HCT116 (cell line): ENCODE measurements at places on chromosomes 5 and 9. TPM values are rescaled to one million over a fixed set of nuclear protein-coding genes. Genes with fewer than 3 reads are reported as not detected.

- no peak for DNase-seq
Observed at GRCh38 chr5:121189342-121190305, 662.1 kb upstream of the FTMT start.

- DNase-seq, result peak; percentile 61
Observed at GRCh38 chr5:171418316-171418981, 998 bp upstream of the FGF18 start.

Gene NMUR2
- not detected for total RNA-seq

- no peak for DNase-seq
Observed at GRCh38 chr5:151890299-151890698, 34.4 kb downstream of the GLRA1 start.

Gene KIF4B
- 0.12 TPM for total RNA-seq

- DNase-seq, result peak; percentile 55
Observed at GRCh38 chr9:26723486-26723885, 169.1 kb downstream of the CAAP1 start.

GRCh38 chr9:4020755-4021296 lies 279.0 kb downstream of the GLIS3 start:
- no peak for DNase-seq

Gene SLC25A2
- total RNA-seq, result 0.42 TPM

Gene RNF183
- 0.12 TPM for total RNA-seq

GRCh38 chr5:76333571-76333970 lies 69.5 kb upstream of the IQGAP2 start:
- no peak for DNase-seq

DNA sequence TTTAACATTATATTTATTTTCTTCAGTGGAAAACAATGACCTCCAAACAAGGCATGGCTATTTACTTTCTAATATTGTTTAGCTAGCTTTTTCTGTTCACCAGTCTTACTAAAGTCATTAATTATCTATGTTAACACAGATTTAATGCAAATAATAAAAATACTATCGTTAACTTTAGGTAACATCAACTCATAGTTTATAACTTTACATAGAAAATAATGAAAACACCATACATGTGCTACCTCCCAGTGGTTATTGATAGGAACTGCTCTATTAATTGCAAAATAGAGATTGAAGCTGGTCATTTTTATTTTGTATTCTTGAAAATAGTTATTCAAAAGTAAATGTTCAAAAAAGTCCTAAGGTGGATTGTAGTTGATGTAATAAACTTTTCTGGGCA lies 78.3 kb upstream of the HCN1 start:
- DNase-seq, result no peak

Gene PRDM9
- total RNA-seq, result not detected

DNA sequence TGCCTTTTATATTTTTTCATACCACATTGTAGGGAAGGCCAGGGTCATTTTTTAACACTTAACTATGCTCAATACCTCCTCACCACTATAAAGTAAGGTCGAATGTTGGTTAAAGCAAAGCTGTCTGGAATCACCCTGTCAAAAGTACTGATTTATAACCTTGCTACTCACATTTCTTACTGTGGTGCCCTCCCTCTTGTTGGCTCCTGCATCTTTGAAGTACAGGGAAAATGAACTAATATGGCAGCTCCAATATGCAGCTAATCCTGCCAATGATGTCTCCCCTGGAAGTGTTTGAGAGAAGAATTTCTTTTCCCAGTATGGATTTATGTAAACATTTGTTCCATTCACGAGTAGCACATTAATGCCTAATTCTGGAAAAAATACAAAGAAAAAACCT lies 108.4 kb upstream of the RPS23 start:
- no peak for DNase-seq

GRCh38 chr9:110146373-110146772 lies 61.6 kb downstream of the C9orf152 start:
- no peak for DNase-seq

DNA sequence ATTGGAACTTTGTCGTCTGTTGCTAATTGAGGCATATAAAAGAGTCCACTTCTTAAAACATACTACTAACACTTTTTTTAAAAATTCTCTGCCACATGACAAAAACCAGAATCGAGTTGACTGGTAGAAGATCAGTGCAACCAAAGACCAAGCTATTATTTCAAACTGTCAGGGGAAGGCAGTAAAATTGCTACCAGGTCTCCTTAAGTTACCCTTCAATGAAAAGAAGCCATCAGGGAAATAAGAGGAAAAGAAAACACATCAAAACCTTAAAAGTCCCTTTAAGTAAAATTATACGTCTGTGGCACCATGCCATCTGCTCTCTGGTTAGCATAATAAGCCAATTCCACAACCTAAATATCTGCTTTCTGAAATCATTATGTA lies 9.6 kb downstream of the ZNF608 start:
- no peak for DNase-seq

- no peak for DNase-seq
Observed at GRCh38 chr9:87836951-87837705, 45.5 kb upstream of the SPATA31E1 start.

DNA sequence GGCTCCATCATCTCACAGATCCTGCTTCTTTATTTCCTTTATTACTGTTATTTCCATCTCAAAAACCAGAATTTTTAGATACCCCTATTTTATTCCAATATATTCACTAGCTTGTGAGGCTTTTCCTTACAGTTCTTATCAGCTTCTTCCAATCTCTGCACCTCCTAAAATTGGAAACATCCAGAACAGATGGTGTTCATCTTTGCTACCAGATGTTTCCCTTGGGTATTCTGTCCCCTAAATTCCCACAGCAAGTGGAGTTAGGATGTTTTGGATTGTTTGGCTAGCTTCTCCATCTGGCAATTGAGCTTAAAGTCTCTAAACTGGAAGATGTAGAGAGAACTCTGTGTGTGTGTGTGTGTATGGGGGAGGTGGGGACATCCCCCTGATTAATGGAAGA lies 580.4 kb downstream of the DTWD2 start:
- no peak for DNase-seq

Gene GPX8
- 36.5 TPM for total RNA-seq

GRCh38 chr5:135472141-135472540 lies 20.0 kb upstream of the TIFAB start:
- no peak for DNase-seq

DNA sequence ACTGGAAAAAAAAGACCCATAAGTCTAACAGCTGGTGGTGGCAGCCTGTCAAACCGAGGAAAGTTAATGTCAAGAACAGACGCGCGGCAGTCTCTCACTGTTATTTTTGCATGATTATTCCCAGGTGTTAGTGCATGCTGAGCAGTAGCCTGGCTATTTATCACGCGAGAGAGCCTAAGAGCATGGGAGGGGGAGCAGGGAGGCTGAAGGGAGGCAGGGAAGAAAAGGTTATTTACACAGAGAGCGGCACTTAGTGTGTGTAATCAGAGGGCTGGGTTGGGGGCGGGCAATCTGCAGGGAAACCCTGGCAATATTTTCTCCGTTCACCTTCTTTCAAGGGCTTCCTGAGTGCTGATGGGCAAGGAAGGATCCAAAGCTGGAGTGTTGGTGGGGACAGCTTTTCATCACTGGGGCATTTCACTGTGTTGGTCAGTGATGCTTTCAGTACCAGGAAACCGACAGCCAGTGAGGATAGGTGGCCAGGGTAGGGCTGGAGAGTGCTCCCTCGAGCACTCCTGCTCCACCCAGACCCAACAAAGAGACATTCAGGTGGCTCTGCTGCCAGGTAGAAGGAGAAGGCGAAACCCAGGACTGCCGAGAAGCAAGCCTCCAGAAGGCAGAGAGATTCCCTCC lies 39.6 kb downstream of the ZNF608 start:
- no peak for DNase-seq

- no peak for DNase-seq
Observed at GRCh38 chr9:70054521-70054920, 10.9 kb downstream of the MAMDC2 start.

- DNase-seq, result no peak
Observed at GRCh38 chr5:108661590-108662219, 86.0 kb upstream of the FER start.

DNA sequence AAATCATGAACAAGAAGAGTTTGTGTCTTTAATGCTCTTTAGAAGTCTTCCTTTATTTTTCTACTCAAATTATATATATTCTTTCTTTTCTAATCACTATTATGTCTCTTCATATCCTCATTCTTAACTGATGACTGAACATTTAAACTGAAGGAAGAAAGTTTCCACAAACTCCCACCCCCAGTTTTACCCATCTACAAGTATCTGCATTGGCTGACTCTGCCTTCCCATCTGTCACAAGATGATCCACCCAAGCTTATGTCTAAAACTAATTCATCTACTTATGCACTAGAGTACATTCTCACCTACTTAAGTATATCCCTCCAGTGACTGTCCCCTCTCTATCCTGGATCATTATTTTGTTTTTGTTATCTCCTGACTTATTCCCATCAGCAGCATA lies 344.5 kb downstream of the PRR16 start:
- DNase-seq, result no peak

GRCh38 chr9:5468850-5469249 lies 18.5 kb downstream of the CD274 start:
- DNase-seq, result no peak

Gene SKP1
- total RNA-seq, result 245 TPM

Gene FGF1
- not detected for total RNA-seq

Gene PPP3R2
- not detected for total RNA-seq

- no peak for DNase-seq
Observed at GRCh38 chr9:13688223-13688989, 408.9 kb upstream of the MPDZ start.

DNA sequence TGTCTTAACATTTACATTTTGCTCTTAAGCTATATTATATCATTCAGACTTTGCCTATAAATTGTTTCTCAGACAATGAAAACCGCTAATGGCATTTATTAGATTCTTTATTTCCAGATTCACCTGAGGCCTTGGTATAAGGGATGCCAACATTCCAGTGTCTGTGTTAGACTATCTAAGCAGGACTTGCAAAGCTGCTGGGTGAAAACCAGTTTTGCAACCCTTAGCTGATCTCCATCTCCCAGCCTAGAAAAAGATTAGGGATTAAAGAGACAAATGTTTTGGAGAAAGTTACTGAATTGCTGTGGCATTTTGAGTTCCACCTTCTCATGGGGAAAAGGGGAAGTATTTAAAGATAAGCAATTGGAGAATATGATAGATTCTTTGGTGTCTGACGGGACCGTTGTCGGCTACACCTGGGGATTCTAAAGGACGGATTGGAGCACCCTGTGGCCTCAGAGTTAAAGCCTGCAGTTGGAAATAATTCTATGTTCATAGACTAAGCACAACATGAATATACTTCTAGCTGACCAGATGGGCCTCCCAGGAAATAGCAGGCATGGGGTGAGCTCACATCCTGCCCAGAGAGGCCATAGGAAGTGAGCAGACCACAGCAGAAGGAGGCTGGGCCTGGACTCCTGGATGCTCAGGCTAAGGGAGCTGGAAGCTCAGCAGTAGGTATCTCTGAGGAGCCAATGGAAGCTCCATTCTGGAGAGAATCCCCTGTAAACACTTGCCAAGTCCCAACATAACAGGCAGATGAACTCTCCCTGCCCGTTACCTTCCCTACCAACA lies 21.8 kb downstream of the ENTREP1 start:
- no peak for DNase-seq

Gene ANKRD34B
- total RNA-seq, result not detected

DNA sequence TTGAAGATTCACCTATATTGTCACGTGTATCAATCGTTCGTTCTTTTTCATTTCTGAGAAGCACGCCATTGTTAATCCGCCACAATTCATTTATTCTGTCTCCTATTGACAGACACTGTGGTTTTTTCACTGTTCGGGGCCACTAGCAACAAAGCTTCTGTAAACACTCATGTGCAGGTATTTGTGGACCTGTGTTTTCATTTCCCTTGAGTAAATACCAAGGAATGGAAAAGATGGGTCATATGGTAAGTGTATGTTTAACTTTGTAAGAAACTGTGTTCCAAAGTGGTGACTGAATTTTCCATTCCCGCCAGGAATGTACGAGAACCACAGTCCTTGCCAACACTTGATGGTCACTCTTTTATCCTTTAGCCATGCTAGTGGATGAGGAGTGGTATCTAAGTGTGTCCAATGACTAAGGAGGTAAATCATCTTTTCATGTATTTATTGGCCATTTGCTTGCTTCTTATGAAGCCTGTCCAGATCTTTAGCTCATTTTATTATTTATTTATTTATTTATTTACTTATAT lies 10.7 kb downstream of the ABO start:
- DNase-seq, result no peak

Gene NTNG2
- 2.5 TPM for total RNA-seq

GRCh38 chr5:78007233-78007632 lies 231.1 kb upstream of the TBCA start:
- DNase-seq, result no peak

DNA sequence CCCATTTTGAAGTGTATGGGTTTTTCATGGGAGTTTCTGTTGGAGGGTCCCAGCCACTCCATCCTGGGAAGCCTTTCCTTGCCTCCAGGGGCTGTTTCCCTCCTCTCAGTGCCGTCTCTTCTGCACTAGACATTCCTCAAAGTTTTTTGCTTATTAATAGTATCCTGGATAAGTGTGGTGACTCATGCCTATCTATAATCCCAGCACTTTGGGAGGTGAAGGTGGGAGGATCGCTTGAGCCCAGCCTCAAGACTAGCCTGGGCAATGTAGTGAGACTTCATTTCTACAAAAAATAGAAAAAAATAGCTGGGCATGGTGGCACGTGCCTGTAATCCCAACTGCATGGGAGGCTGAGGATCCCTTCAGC lies 43.1 kb downstream of the RALGPS1 start:
- DNase-seq, result peak; percentile 18

Gene MORN5
- not detected for total RNA-seq

DNA sequence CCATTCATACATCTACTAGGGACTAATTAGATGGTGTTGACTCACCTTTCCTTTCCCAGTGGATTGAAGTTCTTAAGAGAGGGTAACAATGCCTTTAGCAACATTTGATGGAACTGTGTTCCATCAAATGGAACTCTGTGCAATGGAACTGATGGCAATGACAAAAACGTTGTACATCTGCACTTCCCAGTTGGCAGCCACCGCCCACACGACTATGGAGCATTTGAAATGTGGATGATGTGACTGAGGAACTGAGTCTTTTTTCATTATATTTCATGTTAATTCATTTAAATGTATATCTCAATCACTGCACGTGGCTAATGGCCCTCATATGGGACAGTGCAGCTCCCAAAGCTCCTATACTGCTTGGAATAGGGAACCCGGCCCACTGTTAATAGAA lies 39.0 kb upstream of the ICE1 start:
- DNase-seq, result no peak

Gene VCP
- total RNA-seq, result 170 TPM

DNA sequence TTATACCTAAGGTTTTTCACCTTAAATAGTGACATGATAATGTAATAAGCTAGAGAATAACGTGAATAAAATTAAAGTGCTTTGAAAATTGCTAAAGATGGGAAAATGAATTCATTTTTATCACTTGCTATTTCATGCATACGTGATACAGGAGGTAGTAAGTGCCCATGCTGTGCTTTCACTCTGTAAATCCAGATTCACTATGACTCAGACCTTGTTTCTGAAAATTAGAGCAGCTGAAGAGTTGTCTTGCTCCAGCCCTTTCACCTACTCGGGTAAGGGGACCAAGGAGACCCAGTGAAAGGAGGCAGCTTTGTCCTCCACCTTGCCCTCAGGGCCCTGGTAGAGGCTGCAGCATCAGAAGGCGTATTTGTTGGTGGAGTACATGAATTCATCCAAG lies 87.9 kb downstream of the ANKH start:
- no peak for DNase-seq
